NCI-H510A treated with DMSO at 0.1 percent for 48 hours (cell line): ENCODE measurements at places on chromosomes 7 and 10.

GRCh38 chr10:105967256-105967655, 1197.2 kb downstream of the SORCS1 start:
- DNase-seq: no peak

DNA sequence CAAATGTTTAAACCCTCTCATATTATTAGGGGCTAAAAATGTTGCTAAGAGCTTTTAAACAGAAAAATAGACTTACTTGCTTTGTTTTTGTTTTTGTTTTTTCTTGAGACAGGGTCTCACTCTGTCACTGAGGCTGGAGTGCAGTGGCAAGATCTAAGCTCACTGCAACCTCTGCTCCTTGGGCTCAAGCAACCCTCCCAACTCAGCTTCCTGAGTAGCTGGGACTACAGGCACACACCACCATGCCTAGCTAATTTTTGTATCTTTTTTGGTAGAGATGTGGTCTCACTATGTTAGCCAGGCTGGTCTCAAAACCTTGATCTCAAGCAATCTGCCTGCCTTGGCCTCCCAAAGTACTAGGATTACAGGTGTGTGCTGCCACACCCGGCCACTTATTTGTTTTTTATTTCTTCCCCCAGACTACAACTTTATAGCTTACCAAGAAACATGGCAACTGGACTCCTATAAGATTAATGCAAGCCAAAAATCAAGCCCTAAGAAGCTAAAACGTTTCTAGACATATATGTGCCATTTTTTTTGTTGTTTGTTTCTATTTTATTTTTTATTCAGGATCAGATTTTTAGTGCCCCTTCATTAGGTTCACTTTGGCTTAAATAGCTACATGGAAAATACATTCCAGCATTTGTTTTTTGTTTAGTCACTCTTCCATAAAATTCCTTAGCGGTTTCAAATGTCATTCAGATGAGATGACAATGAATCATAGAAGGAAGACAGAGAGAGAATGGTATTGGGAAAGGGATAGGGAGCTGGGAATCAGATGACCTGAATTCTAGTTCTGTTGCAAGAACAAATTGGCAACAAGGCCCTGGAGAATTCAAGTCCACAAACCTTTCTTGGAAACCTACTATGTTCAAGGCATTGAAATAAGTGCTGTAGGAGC, 163.4 kb upstream of the MKLN1 start:
- no peak for DNase-seq

- no peak for DNase-seq
Observed at GRCh38 chr7:139861803-139862202, 32.7 kb downstream of the TBXAS1 start.

DNA sequence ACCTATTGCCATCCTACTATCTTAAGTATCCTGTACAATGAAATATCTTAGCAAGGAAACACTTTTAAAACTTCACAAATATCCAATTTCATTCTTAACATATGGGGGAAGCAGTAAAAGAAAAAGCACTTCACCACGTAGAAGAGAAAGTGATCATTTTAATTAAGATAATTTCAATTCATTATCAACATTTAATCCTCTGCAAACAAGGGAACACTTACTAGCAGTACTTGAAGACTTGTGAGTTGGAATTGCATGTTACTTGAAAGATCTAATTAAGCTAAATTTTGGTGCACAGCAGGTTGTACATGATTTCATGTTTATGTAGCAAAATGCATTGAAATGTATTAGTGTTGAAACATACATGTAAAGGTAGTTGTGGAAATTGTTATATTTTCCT, 20.8 kb upstream of the CCAR1 start:
- no peak for DNase-seq

GRCh38 chr10:27720529-27720928, 25.1 kb downstream of the MKX start:
- no peak for DNase-seq

- DNase-seq: peak; percentile 88
Observed at GRCh38 chr7:127189886-127190285, 62.9 kb downstream of the GRM8 start.

- DNase-seq: no peak
Observed at GRCh38 chr7:36597090-36597773, 127.1 kb downstream of the AOAH start.

DNA sequence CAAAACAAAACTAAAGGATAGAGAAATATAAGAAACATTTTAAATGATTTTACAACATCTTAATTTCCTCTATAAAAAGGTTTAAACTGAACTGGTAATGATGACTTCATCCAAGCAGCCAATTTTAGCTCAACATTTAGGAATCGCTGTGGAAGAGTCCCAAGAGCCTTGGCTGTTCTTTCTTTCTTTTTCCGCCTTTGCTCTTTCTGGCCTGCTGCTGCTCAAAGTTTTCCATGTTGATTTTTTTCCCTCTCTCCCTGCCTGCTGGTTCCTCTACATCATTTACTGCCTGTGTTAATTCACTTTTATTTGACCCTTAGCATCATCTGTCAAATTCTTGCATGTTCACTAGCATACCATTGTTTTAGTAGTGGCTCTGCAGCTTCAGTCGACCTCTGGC, 146.9 kb downstream of the EVX1 start:
- no peak for DNase-seq

DNA sequence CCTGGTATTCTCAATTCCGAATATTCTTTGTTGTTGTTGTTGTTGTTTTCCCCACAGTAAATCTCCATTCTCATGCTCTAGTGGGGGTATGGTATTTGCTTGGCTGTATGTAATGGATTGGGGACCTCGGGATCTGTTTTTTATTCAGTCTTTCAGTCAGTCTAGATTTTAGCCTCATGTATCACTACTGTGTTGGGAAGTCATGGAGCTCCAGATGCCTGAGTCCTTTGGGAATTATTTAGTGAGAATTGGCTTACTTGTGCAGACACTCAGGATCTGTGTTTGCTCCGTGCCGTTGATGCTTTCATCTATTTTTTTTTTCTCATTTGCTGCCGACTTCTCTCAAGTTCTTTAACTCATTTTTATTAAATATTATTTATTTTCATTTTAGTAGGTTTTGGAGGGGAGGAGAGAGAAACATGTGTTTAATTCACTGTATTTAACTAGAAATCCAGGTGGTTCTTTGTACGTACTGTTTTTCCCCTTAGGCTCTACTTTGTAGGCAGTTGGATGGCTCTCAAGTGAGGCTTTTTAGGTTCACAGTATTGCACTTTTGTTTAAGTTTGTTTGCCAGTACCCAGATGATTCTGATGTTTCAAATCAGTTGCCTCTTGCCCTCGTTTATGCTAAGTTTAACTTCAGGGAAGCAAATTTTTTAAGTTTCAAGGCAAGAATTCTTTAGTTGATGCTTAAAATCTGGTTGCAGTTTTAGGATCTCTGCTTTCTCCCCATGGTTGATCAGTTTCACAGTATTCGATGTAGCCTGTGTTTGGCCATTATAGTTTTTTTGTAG, 36.9 kb downstream of the ZNRF2 start:
- no peak for DNase-seq

GRCh38 chr10:6242089-6242488, 39.4 kb downstream of the PFKFB3 start:
- DNase-seq: no peak

GRCh38 chr7:20906801-20907453, 120.2 kb upstream of the SP8 start:
- DNase-seq: no peak

- DNase-seq: no peak
Observed at GRCh38 chr7:147593271-147594057, 997.1 kb upstream of the C7orf33 start.

- no peak for DNase-seq
Observed at GRCh38 chr7:107166736-107167426, 1.9 kb upstream of the HBP1 start.

GRCh38 chr7:42137941-42138340, 99.1 kb downstream of the GLI3 start:
- DNase-seq: no peak

GRCh38 chr7:143288836-143289235, 685 bp downstream of the CASP2 start:
- DNase-seq: peak; percentile 17

DNA sequence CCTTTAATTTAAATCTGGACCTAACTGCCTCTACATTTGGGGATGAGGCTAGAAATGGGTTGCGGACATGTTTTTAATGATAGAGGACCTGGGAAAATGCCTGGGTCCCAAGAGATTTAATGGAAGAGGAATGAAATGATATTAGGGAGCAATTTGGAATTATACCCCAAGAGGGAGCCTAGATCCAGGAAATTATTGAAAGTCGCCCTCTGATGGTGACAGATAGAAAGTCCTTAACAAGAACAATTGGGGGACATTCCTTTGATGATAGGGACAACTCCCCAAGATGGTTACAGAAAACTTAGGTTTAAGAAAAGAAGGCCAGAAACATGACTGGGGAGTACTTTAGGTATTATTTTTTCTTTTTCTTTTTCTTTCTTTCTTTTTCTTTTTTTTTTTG, 9.5 kb upstream of the TSGA13 start:
- no peak for DNase-seq

GRCh38 chr10:125081931-125082330, 78.4 kb downstream of the CTBP2 start:
- DNase-seq: no peak

DNA sequence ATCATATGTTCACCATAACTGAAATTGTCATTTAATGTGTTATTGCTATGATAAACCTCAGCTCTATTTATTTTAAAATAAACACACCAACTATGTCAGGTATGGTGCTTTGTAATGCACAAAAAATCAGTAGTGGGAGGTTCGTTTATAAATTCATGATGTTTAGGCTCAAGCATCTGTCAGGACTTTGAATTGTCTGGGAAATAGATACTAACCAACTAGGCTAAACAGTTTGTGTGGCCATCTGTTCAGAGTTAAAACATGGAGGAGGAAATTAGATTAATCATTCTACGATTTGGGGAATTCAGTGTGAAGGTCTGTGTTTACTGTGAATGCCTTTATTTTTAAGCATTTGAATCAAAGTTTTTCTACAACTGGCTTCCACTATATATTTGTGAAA, 212.6 kb upstream of the FZD8 start:
- DNase-seq: no peak

GRCh38 chr7:127527561-127527960, 57.8 kb downstream of the GCC1 start:
- DNase-seq: no peak

- DNase-seq: no peak
Observed at GRCh38 chr7:112346381-112347060, 103.7 kb upstream of the IFRD1 start.

- no peak for DNase-seq
Observed at GRCh38 chr10:88754287-88754686, 5.5 kb upstream of the LIPN start.

- no peak for DNase-seq
Observed at GRCh38 chr10:114283091-114283490, 44.0 kb downstream of the VWA2 start.

- no peak for DNase-seq
Observed at GRCh38 chr7:3439333-3440030, 138.4 kb downstream of the SDK1 start.

- DNase-seq: no peak
Observed at GRCh38 chr7:111074071-111074747, 16.7 kb upstream of the LRRN3 start.

DNA sequence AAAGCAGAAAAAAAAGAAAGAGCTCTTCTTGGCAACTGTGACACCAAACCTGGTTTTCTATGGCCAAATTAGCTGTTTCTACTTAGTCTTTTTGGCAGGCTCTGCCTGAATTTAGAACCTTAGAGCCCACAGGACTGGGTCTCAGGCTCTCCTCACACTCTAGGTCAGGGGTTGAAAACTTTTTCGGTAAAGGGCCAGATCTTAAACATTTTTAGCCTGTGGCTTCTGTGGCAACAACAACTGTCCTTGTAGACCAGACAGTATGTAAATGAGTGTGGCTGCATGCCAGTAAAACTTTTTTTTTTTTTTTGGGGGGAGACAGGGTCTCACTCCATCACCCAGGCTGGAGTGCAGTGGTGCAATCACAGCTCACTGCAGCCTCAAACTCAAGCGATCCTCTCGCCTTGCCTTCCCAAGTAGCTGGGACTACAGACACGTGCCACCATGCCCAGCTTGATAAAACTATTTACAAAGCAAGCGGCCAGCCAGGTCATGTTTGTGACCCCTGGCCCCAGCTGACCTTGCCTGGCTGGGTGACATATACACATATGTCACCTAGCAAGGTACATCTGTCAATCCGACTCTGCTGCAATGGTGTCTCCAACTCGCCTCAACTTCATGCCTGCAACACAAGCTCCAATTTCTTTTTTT, 17.4 kb downstream of the KPNA7 start:
- DNase-seq: no peak

- DNase-seq: no peak
Observed at GRCh38 chr10:2908851-2909630, 158.3 kb upstream of the PFKP start.

DNA sequence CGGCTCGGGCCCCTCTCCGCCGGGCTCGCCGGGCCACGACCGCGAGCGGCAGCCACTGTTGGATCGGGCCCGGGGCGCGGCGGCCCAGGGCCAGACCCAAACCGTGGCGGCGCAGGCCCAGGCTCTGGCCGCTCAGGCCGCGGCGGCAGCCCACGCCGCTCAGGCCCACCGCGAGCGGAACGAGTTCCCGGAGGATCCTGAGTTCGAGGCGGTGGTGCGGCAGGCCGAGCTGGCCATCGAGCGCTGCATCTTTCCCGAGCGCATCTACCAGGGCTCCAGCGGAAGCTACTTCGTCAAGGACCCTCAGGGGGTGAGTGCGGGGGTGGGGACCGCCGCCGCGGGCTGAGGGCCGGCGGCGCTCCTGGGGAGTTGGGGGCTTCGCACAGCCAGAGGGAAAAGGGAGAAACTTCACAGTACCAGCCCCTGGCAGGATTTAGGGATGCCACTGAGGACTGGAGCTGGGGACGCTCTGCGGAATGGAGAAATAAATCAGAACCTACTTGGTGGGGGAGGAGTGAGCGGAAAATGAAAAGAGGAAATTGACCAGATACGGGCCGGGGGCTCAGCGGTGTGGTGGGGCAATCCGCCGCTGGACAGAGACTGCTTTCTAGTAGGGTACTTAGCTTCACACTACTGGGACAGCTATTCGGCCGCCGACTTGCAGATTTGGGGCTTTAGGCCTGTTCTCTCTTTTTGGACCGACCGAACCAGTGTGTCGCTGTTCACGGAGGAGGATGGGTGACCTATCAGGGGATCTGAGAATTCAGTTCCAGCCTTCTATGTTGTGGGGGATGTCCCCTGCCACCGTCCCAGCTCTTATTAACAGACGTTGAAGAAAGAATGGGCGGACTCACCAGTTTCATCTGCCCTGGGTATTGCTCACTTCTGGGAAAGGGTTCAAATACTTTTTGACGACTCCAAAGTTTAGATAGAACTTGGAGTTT, 669 bp downstream of the PI4K2A start:
- DNase-seq: peak; percentile 13

GRCh38 chr7:103391150-103391549, 43.7 kb downstream of the PSMC2 start:
- DNase-seq: no peak
